ENCODE measurements at places on chromosomes 3 and 15.

GRCh38 chr3:191358929-191359328 lies 28.6 kb upstream of the UTS2B start:
- no peak for DNase-seq

DNA sequence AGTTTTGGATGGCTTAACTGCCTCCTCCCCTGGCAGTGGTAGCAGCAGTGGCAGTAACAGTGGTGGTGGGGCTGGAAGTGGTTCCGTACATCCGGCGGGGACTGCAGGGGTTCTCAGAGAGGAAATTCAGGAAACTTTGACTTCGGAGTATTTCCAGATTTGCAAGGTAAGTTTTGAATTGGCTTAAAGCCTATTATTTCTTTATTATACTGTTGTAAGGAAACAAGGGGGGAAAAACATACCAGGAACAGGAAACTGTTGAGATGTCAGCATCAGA lies 1.5 kb downstream of the STXBP5L start:
- DNase-seq, result no peak

- peak; percentile 27 for DNase-seq
Observed at GRCh38 chr3:175312791-175313190, 453.7 kb downstream of the NAALADL2 start.

DNA sequence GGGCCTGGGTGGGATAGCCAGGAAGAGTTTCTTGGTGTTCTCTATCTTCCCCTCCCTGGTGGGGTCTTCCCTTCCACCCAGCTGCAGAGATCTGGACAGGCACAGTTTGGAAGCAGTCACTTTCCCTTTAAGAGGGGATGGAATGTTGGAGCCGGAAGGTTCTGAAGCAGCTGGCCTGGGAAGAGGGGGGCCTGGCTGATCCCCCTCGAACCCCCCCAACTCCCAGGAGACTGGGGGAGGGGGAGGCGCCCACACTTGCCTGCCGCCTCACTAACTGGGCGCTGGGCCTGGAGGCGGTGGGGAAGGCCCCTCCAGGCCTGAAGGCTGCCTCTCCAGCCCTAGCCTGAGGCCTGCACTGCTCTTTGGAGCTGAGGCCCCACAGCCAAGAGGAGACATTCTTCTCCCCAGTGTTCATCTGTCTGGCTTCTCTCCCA lies 1.4 kb downstream of the DVL3 start:
- DNase-seq, result peak; percentile 71

DNA sequence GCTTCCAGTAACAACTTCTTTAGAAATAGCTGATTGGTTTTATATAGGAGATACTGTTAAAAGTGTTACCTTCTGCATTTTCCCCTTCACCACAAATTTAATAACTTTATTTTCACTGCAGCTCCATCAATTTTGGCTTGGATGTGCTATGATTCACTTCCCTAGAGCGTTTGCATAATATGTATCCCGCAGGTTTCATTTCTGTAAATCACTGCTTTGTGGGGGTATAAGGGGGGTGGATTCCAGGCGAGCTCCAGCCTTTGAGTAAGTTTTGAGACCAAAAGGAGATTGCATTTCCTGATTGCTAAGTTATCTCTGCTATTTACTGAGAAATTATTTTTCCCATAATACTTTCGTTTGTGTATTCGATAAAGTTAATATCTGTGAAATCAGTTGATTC lies 232.6 kb downstream of the TBL1XR1 start:
- no peak for DNase-seq

DNA sequence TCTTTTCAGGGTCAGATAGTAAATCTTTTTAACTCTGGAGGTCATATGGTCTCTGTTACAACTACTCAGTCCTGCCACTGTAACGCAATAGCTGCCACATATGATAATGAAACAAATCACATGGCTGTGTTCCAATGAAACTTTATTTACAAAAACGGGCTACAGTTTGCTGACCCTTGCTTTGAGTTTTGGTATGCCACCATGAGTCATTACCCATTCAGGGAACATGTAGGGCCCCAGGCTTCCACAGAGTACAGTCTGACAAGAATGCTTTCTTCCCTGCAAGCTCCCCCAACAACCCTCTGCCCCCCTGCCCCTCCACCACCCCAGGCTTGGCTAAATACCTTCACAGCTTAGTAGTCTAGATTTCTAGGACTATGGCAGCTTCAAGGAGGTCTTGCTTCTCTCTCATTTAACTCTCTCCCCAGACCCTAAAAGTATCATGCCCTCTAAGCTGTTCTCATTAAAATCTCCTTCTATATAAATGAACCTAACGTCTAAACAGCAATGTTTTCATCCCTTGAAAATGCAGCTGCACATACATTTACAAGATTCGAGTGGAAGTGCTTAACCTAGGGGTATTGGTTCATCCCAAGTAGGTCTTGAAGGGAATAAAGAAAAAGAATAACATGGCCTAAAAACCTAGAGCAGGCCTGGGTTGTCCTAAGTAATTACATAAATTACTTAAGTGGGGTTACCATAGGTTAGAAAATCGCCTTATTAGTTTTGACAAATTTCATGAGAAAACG lies 117.8 kb upstream of the PRICKLE2 start:
- DNase-seq, result peak; percentile 97

DNA sequence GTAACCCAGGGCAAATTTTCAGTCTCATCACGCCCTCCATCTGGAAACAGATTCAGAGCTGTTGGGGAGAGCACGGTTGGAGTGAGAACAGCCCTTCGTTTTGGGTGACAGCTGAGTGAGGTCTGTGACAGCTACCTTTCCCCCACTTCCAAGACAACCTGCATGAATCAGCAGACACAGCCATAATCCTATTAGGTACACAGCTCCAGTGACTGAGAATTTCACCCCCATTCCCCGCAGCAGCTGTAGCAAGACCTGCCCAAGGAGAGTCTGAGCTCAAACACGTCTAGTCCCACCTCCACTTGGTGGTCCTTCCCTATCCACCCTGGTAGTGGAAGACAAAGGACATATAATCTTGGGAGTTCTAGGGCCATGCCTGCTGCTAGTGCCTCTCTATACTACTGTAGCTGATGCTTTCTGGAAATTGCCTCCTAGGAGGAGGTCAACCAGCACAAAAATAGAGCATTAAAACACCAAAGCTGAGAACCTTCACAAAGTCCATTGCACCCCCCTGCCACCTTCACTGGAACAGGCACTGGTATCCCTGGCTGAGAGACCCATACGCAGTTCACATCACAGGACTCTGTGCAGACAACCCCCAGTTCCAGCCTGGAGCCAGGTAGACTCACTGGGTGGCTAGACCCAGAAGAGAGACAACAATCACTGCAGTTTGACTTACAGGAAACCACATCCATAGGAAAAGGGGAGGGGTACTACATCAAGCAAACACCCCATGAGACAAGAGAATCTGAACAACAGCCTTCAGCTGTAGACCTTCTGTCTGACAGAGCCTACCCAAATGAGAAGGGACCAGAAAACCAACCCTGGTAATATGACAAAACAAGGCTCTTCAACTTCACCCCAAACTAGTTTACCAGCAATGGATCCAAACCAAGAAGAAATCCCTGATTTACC lies 448.6 kb upstream of the CBLB start:
- DNase-seq, result no peak

DNA sequence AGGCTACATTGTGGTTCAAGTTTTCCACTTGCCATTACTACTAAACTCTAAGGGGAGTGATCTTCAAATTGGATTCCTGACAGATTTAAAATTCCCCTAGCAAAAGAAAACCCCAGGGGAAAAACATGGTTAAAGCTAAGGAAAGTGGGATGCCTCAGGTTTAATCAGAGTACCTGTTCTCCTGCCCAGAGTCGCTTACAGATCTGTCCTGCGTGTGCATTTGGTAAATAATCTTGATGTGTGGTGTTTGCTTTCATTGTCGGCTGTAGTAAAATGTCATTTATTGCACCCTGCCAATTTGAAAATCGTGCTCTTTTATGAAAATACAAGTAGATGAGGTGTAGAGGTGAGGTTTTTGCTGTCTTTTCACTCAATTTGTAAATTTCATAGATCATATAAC lies 323.4 kb downstream of the PTPRG start:
- DNase-seq, result no peak

DNA sequence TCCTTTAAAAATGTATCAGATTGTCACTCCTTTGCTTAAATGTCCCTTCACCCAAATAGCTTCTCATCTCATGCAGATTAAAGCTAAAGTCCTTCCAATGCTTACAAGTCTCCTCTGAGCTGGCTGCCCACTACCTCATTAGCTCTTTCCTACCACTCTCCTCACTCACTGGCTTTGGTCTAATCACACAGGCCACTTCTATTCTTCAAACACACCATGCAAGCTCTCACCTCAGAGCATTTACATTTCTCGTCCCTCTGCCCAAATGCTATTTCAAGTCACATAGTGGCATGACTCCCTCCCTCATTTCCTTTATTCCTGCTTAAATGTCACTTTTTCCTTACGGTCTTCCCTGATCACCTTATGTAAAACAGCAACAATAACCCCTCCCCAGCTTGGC lies 110.6 kb upstream of the CMC1 start:
- DNase-seq, result no peak

GRCh38 chr3:126083913-126084767 lies at the start of gene SLC41A3:
Gene SLC41A3, minus strand, starts transcription at chr3:126084124. Its CDS starts 15,905 bp downstream, at chr3:126068219.
- peak; percentile 83 for DNase-seq

- DNase-seq, result peak; percentile 38
Observed at GRCh38 chr15:87863152-87863551, 393.4 kb downstream of the NTRK3 start.

DNA sequence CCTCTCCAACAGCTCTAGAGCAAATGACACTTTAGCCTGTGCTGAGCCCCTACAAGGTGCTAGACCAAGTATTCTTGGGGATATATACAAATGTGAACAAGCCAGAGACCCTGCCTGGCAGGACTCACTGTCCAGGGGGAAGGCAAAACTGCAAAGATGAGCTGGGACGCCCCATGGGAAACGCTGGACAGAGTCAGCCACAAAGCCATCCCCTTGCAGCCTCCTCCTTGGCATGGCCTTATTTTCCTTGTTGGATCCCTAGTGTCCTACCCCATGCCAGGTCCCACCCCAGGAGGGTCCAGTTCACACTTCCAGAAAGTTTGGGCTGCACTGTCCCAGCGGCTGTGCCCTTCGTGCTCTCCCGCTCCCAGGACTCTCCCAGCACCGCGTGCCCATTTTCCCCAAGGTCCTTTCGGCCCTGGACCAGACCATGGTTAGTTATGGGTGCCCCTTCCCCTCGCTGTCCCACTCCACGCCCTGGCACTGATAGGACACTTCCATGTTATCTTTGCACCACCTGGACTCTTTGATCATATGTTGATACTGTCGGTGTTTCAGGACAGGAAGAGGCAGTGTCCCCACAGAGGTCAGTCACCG lies 5.8 kb upstream of the NRROS start:
- DNase-seq, result no peak

GRCh38 chr3:4613366-4613765 lies 120.2 kb downstream of the ITPR1 start:
- DNase-seq, result no peak

DNA sequence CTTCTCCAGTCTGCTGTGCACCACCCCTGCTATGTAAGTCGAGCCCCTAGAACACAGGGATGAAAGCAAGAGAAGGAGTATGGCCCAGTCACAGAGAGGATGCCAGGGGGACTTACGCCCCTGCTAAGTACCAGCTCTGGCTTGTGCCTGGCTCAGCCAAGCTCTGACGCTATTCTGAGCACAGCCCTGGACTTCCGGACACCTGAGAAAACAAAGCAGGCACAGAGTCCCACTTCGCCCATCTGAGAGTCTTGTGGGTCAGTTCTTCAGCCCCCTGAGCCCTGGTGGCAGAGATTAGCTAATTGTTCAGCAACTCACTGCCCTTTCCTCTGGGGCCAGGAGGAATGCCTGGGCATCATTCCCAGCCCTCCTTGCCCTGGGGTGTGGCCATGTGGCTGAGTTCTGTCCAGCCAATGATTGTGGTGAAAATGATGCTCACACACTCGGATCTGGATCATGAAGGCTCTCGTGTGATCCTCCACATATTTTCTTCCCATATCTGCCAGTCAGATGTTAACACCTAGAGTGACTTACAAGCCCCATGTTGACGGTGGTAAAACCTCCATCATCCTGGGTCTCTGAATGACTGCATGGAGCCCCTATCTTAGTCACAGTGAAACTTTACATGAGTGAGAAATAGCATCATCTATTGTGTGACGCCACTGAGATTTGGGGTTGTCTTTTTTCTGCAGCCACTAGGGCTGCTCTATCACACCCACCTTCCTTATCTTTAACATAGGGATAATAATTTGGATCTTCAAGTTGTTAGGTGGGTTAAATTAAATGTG lies 105.7 kb downstream of the TPRA1 start:
- DNase-seq, result peak; percentile 36

GRCh38 chr3:159448902-159449301 lies 539.7 kb upstream of the IL12A start:
- no peak for DNase-seq

GRCh38 chr3:63473641-63474166 lies 178.8 kb upstream of the SNTN start:
- no peak for DNase-seq

- DNase-seq, result peak; percentile 94
Observed at GRCh38 chr3:64188810-64189560, 36.3 kb downstream of the PRICKLE2 start.

DNA sequence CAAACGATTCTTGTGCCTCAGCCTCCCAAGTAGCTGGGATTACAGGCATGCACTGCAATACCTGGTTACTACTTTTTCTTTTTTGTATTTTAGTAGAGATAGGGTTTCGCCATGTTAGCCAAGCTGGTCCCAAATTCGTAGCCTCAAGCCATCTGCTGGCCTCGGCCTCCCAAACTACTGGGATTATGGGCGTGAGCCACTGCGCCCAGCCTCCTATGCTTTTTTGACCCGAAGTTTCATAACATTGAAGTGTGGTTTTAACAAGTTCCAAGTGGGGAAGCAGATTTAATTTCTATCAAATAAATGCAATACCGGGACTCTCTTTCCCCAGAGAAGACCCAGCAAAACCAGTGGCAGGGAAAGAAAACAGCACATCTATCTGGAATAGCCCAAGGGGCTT lies 13.7 kb downstream of the SH3BP5 start:
- no peak for DNase-seq

DNA sequence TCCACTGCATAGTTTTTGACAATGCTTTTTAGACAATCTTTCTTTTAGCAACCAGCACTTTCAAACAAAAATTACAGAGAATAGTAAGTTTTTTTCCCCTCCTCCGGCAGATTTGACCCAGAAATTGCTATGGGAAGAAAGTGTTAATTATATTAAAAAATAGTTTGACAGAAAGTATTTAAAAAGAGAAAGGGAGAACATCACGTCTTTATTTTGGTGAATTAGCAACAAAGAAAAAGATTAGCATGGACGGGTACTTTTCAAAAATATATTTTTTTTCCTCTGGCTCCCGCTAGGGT lies 831 bp upstream of the KAT2B start:
- DNase-seq, result no peak

- no peak for DNase-seq
Observed at GRCh38 chr15:71632576-71633195, 177.7 kb upstream of the NR2E3 start.

- no peak for DNase-seq
Observed at GRCh38 chr3:193563426-193563825, 8.7 kb upstream of the ATP13A4 start.

GRCh38 chr15:51379390-51379789 lies 37.9 kb downstream of the GLDN start:
- DNase-seq, result no peak

Measured in EH (cell line).